ENCODE measurements at places on chromosomes 12 and 14.

DNA sequence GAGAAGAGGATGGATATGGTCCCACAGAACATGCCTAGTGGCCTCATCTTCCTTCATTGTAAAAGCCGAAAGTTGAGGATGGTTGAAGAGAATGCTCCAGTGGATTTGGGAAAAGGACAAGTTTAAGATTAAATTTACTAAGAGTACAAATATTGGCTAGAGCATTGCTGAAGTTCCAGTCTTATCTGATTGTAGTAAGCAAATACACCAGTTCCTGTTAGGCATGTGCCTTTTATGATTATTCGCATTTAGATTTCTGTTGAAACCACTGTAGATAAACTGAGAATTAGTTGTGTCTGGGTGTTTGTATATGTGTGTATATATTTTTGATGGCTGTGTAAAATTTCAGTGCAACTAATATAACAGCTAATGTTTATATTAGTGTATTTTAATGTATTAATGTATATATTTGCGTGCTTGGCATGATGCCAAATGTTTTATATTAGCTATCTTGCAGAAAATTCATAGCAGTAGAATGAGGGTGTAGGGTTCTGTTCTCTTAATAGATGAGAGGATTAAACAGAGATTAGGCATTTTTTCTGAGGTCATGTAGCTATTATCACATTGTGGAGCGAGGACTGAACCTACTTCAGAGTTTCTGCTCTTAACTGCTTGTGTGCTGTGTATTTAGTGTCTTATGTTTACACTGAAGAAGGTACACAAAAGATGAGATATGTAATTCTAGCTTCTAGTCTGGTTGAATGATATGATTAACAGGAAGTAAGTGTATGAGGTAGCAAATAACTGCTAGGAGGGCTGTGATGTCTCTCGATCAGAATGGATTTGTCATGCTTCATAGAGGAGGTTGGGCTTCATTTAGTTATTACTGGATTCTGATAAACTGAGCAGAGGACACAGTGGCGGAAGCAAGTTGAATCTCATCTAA is 21.1 kb downstream of the FKBP3 start:
- no peak for DNase-seq

GRCh38 chr12:59158681-59159080 is 238.4 kb upstream of the LRIG3 start:
- DNase-seq = no peak

- DNase-seq = peak; percentile 39
Observed at GRCh38 chr12:121893961-121894460, 5.4 kb downstream of the PSMD9 start.

GRCh38 chr12:24944601-24944975 is 4.3 kb downstream of the BCAT1 start:
- DNase-seq = no peak

DNA sequence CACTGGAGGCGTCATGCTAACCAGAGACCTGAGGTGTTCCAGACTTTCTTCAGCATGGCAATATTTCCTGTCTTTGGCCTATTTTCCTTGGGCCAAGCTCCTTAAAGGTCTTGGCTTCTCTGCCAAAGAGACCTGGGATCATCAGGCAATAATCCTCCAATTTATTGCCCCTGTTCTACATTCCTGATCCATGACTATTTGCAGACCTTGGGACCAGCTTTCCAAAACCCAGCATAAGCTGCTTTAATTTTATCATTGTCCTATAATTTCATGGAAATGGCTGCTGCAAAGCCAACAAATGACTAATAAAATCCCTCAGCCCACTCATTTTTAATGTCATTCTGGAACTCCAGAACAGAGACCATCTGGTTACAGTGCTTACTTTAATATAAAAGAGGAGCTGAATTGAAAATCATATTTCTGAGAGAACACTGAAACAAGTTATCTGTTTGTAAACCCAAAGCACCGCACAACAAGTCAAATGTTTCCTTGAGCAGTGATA is 166.9 kb upstream of the BTG1 start:
- DNase-seq = no peak

- DNase-seq = no peak
Observed at GRCh38 chr12:129404556-129404955, 499.3 kb downstream of the TMEM132D start.
